ENCODE measurements at places on chromosomes 3 and 15. TPM values are rescaled to one million over a fixed set of nuclear protein-coding genes. Genes with fewer than 3 reads are reported as not detected.

DNA sequence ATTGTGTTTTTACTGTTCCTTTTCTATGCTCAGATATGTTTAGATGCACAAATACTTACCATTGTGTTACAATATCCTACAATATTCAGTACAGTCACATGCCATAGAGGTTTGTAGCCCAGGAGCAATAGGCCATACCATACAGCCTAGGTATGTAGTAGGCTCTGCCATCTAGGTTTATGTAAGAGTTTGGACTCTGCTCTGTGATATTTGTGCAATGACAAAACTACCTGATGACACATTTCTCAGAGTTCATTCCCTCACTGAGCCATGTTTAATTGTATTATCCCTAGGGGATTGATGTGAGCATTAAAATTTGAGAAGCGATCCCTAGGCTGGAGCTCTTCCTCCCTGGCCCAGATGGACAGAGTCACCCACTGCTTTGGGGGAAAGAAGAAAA is 270.0 kb upstream of the PROK2 start:
- DNase-seq = no peak

DNA sequence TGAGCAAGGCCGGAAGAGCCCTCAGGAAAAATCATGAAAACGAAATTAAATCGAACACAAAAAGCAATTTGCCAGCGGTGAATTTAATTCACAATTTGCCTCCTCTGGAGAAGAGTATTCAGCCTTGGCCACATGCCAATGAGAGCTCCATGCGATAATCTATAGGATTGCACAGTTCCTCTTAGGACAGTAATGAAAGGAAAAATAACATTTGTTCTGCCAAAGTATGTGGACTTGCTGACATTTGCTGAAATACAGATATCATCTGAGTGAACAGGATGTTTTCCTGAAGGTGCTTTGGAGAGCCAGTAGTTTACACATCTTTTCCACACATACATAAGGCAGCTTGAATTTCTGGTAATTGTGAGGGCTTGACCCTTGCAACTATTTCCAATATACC is 188.6 kb upstream of the PDZRN3 start:
- no peak for DNase-seq

DNA sequence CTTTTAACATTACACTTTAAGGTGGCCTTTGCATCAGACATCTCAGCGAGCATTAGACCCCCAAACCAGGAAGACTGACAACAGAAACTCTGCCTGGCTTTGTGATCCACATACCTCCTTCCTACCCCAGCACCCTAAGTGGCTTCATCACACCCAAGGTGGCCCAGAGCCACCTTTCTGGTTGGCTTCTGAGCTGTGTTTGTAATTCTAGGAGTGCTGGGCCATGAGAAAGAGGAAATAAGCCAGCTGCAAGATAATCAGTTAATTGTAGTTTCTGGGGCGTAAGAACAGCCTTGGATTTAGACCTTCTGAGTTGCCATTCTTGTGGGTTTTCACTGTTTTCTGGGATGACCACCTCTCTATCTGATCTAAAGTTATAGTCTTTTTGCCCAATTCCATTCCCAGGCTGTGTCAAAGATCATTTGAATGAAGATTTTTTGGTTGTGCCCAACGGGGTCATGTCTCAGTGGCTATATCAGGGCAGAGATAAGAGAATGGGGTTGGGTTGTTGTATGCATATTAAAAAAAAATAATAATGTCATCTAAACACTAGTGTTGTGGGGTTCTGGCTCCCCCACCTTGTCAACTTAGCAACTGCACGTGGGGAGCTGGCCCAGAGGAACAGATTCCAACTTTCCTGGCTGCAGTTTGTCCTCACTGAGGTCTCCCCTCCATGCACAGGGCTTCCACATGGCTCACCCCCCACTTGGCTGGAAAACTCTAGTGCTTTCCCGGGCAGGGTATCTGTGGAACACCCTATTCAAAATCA is 234.8 kb upstream of the WNT5A start:
- no peak for DNase-seq

DNA sequence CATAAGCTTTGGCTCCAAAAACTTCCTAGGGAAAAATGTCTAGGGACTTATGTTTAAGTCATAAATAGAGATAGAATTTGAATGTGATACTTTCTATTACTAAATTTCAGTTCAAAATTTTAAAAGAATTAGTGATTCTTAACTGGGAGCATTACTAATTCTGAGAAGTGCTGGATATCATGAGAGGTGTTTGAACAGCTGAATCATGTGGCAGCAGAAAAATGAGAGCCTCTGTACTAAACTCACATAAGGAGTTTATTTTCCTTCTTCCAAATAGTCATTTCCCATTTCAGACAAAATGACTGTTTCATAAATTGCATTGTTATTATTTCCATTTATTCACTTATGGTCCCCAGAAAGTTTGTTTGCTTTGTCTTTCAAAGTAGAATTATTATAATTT is 62.7 kb downstream of the SLMAP start:
- DNase-seq = no peak

- DNase-seq = no peak
These were observed 360.1 kb downstream of the SHQ1 start for GRCh38 chr3:72487946-72488737.

GRCh38 chr3:125179143-125179883 is 33.2 kb downstream of the SLC12A8 start:
- DNase-seq = no peak

GRCh38 chr15:85792912-85793590 is 1.7 kb downstream of the KLHL25 start:
- DNase-seq = no peak

GRCh38 chr15:68045289-68046265 is 8.5 kb upstream of the PIAS1 start:
- DNase-seq = no peak

GRCh38 chr3:56962206-56962605 is 98.3 kb upstream of the SPATA12 start:
- DNase-seq = no peak

GRCh38 chr3:8474991-8475390 is 26.6 kb upstream of the LMCD1 start:
- DNase-seq = no peak

GRCh38 chr3:16912400-16913263 is 27.9 kb downstream of the PLCL2 start:
- DNase-seq = no peak

- no peak for DNase-seq
These were observed 491.8 kb downstream of the MECOM start for GRCh38 chr3:169171739-169172138.

DNA sequence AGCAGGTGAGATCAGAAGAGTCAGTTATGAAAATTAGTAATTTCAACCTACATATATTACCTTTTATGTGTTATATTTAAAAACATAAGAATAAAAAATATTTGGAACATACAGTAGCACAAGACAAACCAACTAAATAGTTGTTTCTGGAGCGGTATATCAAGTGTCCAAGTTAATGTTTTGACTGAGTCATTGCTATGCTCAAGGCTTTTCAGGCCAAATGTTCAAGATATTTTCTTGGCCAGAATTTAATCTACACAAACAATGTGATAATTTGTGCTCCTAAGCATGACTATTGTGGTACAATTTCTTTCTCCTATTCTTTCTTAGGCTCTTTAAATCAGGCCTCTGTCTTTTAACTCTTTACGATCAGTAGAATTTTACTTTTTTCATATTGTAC is 412.4 kb downstream of the RAP2B start:
- no peak for DNase-seq

DNA sequence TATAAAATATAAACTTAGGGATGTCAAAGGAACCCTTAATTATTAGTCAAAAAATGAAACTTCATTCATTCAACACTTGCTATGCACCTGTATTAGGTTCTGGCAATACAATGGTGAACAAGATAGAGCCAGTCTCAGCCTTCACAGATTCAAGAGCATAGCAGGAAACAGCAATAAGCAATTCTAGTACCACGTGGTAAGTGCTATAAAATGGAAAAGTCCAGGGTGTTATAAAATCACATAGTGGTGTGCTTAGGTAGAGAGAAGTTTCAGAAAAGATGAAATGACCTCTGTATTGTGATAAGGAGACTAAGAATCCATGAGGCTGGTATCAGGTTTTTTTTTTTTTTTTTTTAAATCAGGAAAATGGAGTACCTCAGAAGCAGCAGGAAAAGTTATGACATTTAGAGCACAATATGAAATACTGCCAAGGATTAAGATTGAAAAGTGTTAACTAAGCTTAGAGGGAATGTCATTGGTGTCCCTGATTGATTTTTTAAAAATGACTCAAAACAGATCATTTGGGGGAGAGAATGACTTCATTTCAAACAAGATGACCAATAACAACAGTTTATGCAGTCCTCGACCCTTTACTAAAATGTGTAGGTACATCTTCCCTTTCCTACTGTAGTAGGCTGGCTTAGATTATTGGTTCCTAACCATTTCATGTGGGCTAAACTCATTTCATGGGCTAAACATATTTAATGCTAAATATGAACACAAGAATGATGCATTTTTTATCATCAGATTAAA is 5.0 kb downstream of the TOMM70 start:
- no peak for DNase-seq

GRCh38 chr3:195401943-195402342 is 40.9 kb downstream of the ACAP2 start:
- no peak for DNase-seq

DNA sequence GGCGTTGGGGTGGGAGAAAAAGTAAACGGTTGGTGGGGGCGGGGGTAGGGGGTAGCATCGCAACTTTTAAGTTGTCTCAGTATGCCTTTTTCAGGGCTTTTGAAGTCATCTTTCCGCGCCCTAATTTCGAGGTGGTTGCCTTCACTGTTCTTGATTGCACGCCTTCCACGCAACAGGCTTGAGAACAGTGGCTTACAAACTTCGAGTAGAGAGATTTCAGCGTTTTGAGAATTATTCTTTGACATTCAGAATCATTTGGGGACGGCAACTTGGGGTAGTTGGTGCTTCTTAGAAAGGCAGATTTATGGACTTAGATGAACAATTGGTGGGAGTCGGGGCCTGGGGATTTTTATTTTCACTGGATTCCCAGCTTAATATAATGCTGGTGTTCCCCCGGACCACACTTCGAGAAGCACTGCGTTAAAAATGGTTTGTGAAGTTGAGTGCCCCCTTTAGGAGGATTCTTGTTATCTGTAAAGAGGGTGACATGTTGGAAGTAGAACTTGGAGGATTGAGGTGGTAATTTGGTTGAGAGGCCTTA is 880 bp downstream of the PPP4R2 start:
- DNase-seq = peak; percentile 56

DNA sequence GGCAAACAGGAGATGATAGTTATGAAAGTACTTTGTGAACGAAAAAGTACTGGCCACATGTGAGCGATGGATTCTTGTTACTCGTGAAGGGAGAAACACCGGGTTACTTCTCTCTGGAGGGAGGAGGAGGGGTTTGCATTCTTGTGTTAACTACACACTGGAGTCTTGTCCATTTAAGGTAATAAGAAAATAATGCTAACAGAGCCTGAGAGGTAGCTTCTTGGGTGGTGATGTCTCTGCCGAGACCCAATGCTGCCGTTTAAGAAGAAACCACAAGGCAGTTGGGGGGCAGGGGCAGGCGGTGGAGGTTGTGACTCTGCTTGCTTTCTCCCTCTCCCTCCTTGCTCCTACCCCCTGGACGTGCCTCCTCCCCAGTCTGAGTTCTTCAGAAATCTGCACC is 100.9 kb upstream of the ROPN1 start:
- no peak for DNase-seq

GRCh38 chr3:109563149-109563548 is 225.8 kb upstream of the DPPA4 start:
- DNase-seq = peak; percentile 74

GRCh38 chr3:127751163-127751621 is 71.1 kb downstream of the MGLL start:
- no peak for DNase-seq

- no peak for DNase-seq
These were observed 1038.2 kb downstream of the MCTP2 start for GRCh38 chr15:95269242-95270183.

- peak; percentile 68 for DNase-seq
These were observed 5.5 kb downstream of the TMEM266 start for GRCh38 chr15:76065245-76065644.

- DNase-seq = no peak
These were observed 61.4 kb downstream of the GLB1 start for GRCh38 chr3:33035596-33035995.

DNA sequence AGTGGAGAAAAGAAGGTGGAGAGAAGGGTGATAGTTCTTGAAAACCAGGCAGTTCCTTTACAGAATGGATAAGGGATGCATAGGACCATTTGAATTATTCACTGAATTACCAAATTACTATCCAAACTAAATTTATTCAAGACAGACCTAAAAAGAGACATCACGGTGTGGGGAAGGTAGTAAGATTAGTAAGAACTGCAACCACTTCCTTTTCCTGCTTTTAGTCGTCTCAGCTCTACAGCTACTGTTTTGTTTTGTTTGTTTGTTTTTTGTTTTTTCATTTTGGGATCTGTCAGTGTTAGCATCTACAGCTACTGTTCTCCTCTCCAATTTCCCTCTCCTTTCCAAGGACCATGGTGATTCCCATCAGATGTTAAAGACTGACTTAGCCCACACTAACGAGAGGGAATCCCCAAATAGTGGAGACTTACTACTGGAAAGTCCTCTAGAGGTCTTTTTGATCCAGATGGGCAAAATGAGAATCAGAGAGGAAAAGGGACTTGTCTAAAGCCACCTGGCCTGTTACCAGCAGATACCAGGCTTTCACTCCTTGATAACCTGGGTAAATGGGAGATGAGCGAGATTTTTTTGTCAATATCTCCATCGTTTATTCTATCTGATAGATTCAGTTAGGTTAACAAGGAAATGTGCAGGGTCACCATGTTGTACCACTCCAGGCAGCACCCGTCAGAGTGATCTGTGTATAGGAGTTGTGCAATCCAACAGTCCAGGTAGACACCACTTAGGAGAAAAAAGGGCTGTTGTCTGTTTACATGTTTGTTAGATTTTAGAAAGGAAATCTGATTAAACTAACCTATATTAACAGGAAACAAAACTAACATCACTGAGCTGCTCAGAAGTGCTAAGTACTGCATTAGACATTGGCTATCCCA is 6.0 kb downstream of the HCLS1 start:
- DNase-seq = no peak

DNA sequence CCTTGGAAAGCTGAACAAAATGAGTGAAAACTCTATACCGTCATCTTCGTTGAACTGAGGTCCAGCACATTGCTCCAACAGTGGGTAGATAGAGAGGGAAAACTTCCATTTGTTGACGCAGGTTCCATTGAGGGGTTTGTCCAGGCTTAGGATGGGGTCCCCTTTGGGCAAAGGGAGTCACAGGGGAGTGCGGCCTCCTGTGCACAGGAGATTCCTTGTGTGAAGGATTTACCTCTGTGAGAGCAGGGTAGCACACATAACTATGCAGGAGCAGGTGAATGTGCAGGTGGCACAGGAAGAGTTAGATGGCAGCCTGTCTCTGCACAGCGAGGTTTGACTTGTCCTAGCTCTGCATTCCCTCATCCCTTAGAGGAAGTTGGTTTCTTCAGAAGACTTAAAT is 139.3 kb downstream of the SNRPN start:
- no peak for DNase-seq

DNA sequence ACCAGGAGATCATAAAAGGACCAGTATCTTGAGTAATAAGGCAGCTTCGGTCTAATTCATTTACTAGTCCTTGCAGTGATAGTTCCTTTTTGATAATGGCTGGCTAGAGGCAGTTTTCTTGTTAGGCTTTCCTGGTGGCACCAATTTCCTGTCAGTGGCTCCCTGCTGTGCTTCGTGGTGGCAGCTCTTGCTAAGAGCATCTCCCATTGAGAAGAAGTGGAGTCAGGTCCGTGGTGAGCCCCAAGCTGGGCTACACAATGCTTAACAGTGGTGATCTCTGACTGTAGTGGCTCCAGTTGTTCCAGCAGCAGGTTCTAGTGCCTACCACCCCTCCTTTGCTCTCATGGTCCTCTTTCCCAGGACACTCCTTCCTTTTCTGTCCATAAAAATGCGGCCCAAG is 111.2 kb downstream of the RAP2B start:
- no peak for DNase-seq

Gene PLS1
- total RNA-seq = 3.2 TPM

Gene SPTSSB
- total RNA-seq = not detected

Gene VGLL3
- not detected for total RNA-seq

Gene MBD4
- total RNA-seq = 50.6 TPM

Gene GOLGA6L25
- total RNA-seq = not detected
